Stimulated activated CD8-positive, alpha-beta memory T cell treated with anti-CD3 and anti-CD28 coated beads, Interleukin-15, amount 100 ng/mL, for 4 hours (primary cell): ENCODE measurements at places on chromosomes 12 and 14.
A peak's percentile ranks its signal among the peaks of the same experiment; 100 is the strongest.

GRCh38 chr12:69837657-69838415 lies 12.8 kb downstream of the MYRFL start:
- DNase-seq, result no peak

DNA sequence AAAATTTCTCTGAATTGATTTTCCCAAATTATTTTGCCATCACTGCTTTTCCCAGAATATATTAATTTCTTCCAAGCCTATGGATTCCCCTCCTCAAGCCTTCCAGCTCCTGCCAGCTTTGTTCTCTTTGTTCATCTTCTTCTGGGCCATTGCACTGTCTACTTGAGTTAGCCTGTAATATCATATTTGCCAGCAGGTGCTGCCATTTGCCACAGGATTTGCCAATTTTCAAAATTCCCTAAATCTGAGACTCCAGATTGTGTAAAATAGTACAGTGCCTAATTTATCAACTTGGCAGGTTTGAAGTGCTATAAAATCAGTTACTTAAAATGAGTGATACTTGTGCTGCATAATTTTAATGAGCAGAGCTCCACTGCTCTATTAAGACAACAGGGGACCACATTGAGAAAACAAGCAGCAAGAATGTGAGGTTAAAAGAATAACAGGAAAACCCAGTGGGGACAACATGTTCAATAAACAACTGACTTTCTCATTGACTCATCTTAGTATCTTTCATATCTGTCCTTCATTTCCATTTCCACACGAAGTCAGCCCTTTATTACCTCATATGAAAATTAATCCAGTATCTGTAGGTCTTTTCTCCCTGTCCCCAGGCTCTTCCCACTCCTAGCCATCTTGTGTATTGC lies 84.6 kb upstream of the CCDC196 start:
- no peak for DNase-seq

DNA sequence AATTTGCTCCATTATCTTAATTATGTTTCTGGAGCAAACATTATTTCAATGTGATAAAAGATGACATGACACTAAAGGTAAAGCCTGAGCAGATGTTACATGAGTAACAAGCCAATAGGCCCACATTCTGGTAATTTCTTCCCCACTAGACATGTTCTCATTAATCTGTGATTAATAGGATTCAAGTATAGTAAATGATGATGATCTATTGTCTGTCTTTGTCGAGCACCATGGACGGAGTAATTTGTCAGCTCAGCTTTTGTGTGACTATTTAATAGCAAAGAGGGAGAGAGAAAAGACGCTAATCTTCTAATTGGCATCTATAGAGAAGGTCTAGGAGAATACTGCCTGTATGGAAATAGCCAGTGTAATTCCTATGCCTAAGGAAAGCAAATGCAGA lies 62.2 kb upstream of the INSM2 start:
- DNase-seq, result no peak

DNA sequence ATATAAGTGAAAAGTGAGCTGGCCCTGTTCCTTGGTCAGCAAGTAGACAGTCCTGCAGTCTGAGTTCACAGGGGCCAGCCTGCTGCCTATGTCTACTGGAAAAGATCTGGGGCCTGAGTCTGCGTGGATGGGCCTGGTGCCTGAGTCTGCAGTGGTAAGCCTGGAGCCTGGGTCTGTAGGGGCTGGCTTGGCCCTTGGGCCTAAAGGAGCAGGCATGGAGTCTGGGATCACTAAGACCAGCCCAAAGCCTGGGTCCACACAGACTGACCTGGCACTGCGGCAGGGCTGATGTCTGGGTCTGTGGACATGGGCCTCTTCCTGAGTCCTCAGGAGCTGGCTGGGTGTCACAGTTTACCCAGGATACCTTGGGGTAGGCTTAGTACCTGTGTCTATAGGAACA lies 95.4 kb downstream of the KLHL28 start:
- DNase-seq, result no peak

GRCh38 chr12:104303538-104304151 lies at the start of gene EID3:
Gene EID3, plus strand, starts transcription at chr12:104303739. Its CDS starts 196 bp downstream, at chr12:104303935.
- DNase-seq, result peak; percentile 79

GRCh38 chr12:14884458-14884878 lies 1.2 kb downstream of the MGP start:
- peak; percentile 50 for DNase-seq

DNA sequence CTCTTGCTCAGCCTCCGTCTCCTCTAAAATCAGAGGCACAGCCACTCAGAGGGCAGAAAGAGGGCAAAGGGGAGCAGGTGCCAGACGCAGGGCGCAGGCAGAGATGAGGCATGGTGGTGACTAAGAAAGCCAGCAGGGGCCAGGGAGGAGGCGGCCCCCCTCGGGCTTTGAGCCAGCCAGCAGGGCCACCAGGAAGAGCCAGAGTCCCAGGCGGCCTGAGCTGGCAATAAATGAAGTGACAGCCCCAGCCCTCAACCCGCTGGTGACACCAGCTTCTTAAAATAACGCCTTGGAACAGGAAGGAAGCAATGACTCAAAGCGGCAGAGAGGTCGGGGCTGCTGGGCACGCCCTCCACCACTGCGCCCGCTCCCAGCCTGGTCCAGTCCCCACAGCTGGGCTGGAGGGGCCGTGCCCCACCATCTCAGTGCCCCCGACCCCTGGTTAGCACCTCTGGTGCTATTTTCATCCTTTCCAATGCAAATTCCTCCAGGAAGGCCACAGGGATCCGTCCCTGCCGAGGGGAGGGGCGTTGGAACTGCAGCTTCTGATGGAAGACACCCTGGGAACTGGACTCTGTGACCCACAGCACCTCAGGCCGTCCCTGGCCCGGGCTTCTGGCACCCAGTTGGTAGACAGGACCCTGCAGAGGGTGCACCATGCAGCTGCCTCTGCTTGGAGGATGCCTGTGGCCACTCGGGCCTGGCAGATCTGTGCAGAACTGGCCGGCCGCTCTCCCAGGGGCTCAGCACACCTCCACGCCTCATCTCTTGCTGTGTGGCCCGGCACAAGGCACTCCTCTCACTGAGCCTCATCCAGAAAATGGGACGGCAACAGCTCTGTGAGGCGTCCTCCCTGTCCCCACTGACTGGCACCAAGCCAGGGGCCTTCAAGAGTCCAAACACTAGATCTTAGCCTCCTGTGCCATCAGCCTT lies 113.7 kb downstream of the NCOR2 start:
- DNase-seq, result peak; percentile 80

DNA sequence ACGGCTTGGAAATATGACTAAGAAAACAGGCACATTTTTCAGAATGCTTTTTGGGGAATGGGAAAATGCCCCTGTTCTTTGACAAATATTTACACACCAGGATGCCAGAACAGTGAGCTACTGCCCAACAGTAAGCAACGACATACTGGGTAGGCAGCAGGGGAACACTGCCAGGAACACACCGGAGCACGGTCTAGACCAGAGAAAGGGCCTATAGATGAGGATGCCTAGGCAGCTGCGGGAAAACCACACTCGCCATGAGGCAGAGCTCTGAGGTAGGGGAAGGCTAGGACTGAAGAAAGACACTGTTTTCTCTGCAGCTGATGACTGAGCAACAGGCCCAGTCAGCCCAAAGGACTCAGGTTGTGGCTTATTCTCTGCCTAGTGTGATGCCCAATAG lies 45.9 kb upstream of the COL2A1 start:
- DNase-seq, result no peak

DNA sequence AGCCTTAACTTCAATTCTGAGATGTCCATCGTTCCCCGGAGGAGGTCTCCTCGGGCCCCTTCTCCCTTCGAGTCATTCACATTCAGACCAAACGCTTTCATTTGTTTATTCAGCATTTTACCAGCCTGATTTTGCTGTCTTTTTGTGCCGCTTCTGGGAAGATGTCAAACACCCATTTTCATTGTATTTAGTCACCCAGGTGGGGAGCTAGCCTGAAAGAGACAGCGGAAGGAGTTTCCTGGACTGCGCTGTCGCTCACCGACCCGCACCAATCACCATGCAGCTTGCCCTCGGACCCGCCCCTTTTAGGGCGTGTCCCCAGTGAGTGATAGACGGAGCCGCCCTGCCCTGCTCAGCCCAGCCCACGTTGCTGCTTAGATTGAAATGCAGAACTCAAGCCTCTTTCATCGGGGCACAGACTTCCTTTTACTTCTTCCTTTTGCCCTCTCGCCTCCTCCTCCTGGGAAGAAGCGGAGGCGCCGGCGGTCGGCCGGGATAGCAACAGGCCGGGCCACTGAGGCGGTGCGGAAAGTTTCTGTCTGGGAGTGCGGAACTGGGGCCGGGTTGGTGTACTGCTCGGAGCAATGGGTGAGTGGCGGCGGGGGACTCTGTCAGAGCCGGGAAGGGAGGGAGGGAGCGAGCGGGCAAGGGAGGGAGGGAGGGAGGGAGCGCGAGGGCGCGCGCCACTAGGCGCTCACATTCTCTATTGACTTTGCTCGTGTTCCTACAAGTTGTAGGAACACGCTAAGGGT lies at the start of gene PAX9:
PAX9 (plus strand) TSS at position 355 of the 752 bp plus-strand sequence; CDS start at position 585, 230 bp downstream.
- no peak for DNase-seq

GRCh38 chr14:89724628-89724960 lies 229.9 kb downstream of the EFCAB11 start:
- DNase-seq, result no peak

GRCh38 chr12:23133471-23133870 lies 508.5 kb downstream of the ETNK1 start:
- no peak for DNase-seq
